ENCODE measurements at places on chromosomes 1 and 21. TPM values are rescaled to one million over a fixed set of nuclear protein-coding genes. Genes with fewer than 3 reads are reported as not detected.

The FCRL4 gene
- total RNA-seq, result not detected

GRCh38 chr1:67753776-67754525 lies 69.0 kb downstream of the GADD45A start:
- no peak overlapping the region for H3K4me3 ChIP-seq
- no peaks in the 10 kb centered on the region for H3K27me3 ChIP-seq
- no peak for DNase-seq
- H3K36me3 ChIP-seq, result peaks cover 7% of the 10 kb centered on the region
- H3K27ac ChIP-seq, result peak overlapping the region; percentile 60
- H3K4me1 ChIP-seq, result peaks cover 45% of the 10 kb centered on the region

- no peaks in the 10 kb centered on the region for H3K36me3 ChIP-seq
- H3K27me3 ChIP-seq, result peaks cover 2% of the 10 kb centered on the region
- no peaks in the 10 kb centered on the region for H3K4me1 ChIP-seq
Observed at GRCh38 chr1:57675776-57676175, 251.9 kb upstream of the DAB1 start.

- H3K27ac ChIP-seq, result no peak overlapping the region
- peaks cover 3% of the 10 kb centered on the region for H3K4me1 ChIP-seq
- no peaks in the 10 kb centered on the region for H3K36me3 ChIP-seq
- no peak overlapping the region for H3K4me3 ChIP-seq
- H3K27me3 ChIP-seq, result no peaks in the 10 kb centered on the region
Observed at GRCh38 chr21:29264721-29265120, 34.0 kb upstream of the BACH1 start.

The ARMH1 gene
- total RNA-seq, result 2.7 TPM

DNA sequence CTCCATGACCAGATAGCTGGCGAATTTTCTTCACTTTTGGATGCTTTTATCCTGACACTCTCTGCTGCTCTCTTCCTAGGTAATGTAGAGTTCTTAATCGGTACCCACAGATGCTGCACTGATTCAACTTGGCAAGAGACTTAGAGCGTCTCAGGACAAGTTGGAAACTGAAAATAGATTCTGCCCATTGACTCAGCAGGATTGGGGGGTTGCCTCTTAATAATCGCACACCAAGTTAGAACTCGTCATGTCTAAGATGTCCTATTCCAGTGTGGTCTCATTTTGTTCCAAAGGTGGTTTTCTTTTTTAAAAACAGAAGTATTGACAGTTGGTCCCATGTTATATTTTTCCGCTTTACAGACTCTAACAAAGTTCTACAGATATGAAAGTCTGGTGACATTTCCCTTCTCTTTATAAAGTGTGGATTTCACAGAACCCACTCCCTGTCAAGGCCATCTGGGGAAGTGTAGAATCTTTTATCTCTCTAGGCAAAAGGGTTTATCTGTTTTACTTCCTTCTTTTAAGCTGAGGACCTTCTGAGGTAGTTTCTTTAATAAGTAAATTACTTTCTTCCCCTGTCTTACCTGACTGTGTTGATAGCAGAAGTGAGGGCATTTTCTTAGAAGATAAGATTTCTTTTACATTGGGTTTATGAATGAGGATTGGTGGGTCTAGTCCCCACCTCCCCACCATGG lies 12.1 kb upstream of the DIPK1A start:
- no peaks in the 10 kb centered on the region for H3K4me1 ChIP-seq
- H3K27ac ChIP-seq, result no peak overlapping the region
- H3K4me3 ChIP-seq, result no peak overlapping the region
- peaks cover 52% of the 10 kb centered on the region for H3K27me3 ChIP-seq
- H3K36me3 ChIP-seq, result no peaks in the 10 kb centered on the region
- DNase-seq, result no peak

Measured in osteocyte (in vitro differentiated cells).